ENCODE measurements at places on chromosomes 3 and 15.

DNA sequence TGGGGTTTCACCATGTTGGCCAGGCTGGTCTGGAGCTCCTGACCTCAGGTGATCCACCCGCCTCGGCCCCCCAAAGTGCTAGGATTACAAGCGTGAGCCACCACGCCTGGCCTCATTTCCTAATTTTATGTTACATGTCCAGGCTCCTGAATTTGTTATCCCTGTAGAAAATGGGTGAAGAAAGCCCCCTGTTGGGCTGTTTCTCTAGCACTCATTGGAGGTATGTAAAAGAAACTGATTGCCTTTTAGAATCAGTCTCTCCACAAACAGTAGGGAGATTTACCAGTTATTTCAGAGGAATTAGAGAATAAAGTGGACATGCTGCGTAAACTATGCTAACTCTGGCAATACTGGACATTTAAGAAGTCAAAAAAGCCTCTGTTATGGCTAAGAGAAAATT lies 364.1 kb upstream of the TBL1XR1 start:
- no peak for DNase-seq

GRCh38 chr3:69567023-69567709 lies 172.1 kb upstream of the MITF start:
- DNase-seq = no peak

DNA sequence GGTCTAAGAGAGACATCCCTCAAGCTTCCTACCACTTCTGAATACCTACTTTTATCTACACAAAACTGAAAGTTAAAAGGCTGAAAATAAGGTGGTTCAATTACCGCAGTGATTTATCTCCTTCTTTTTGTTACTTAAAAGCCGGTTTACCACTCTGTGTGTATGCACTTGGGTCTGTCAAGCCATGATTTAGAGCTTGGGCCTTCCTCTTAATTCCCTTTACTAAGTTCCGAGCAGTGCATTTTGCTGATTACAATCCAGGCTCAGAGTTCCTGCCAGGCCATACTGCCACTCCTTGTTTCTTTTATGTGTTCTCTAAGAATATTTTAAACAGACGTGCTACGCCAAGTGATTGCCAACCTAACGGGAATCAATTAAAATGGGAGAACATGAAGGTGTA lies 16.5 kb downstream of the KCTD6 start:
- no peak for DNase-seq

- no peak for DNase-seq
Measured at GRCh38 chr3:172189213-172189612, 149.8 kb downstream of the FNDC3B start.

- DNase-seq = no peak
Measured at GRCh38 chr3:156761713-156762451, 64.3 kb upstream of the LEKR1 start.

- DNase-seq = no peak
Measured at GRCh38 chr3:135072431-135072830, 277.4 kb downstream of the EPHB1 start.

- no peak for DNase-seq
Measured at GRCh38 chr15:57373251-57373881, 2.9 kb upstream of the CGNL1 start.

DNA sequence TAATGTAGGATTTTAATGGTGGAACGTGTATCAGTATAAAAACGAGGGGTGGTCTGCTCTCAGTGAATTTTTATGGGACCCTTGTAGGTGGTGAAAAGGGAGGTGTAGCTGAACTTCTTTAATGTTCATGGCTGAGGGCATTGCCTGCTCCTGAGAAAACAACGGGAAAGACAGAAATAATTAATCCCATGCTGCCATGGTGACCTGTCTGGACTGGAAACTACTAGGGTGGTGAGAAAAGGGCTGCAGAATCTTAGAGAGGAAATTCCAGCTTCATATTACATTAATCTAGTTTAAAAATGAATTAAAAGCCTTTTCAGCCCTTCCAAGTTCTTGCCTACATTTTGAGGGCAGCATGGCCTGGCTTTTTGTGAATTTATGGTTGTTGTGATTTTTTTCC lies 47.6 kb downstream of the ZBTB38 start:
- no peak for DNase-seq

DNA sequence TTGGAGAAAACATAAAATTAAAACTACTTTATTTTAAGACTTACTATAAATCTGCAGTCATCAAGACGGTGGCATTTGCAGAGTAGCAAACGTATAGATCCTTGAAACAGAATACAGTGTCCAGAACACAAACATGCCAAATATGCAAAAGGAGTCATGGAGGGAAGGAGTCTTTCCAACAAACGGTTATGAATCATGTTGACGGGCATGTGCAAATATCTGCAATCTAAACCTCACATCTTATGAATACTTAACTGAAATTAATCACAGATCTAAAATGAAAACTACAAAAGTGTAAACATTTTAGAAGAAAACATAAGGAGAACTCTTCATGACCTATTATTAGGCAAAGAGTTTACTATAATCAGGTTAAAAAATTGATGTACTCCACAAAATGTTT lies 69.4 kb downstream of the TFRC start:
- DNase-seq = no peak

- DNase-seq = no peak
Measured at GRCh38 chr3:168249205-168249549, 153.5 kb upstream of the GOLIM4 start.

- DNase-seq = no peak
Measured at GRCh38 chr3:168524129-168524528, 428.4 kb upstream of the GOLIM4 start.

DNA sequence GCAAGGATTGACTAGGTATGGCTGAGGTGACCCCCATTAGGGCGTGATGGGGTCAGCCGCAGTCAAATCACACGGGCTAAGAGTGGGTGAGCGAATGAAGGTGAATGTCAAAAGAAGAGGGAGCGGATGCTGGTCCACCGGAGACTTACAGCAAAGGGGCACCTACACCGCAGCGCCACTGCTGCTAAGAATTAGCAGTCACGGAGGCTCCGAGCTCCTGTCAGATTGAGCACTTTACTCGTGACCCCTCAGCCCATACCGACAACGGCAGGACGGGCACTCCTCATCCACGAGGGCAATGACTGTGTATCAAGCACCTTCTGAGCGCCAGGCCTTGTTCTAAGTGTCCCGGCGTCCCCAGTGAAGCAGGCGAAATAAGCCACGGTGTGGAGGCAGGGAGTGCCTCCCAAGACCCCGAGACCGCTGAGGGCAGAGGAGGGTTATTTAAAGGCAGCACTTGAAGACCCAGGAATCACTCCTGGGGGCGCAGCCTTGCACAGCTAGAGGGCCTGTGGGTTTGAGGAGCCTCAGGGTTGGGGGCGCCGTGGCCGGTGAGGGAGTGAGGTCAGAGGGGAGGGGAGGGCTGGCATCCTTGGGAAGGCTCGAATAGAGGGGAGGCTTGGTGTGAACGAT lies 61.6 kb upstream of the GATA2 start:
- DNase-seq = no peak

DNA sequence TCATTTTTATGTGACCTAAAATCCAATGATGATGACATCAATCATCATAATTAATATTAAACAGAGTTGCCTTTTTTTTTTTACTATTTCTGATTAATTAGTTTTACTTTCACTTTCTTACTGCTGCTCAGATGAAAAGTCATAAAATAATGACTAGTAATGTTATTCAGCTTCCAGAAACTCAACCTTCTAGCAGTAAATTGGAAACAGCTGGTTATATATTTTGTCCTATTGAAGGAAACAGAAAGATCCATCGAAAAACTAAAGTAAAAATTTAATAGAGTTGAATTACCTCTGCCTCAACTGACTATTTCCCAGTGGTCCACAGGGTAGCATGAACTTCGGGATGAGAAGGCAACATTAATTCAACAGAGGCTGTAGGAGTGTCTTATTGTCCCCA lies 107.1 kb upstream of the PTX3 start:
- no peak for DNase-seq

- no peak for DNase-seq
Measured at GRCh38 chr3:63976161-63976871, 47.0 kb downstream of the PSMD6 start.

DNA sequence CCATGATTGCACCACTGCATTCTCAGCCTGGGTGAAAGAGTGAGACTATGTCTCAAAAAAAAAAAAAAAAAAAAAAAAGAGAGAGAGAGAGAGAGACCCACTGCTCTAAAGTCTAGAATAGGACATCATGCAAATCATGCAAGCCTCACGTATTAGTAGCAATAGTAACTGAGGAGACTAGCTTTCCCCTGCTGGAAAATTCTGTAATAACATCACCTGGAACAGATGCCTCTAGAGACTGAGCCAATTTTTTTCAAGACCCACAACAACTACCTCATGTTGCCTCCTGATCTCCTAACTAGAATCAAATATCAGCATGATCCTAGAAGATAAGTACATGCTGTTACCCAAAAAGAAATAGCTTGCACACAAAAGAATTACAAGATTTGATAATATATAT lies 461.9 kb downstream of the AGBL1 start:
- no peak for DNase-seq
